Activated CD8-positive, alpha-beta memory T cell treated with anti-CD3 and anti-CD28 coated beads for 24 hours (primary cell): ENCODE measurements at places on chromosomes 13 and 19.

DNA sequence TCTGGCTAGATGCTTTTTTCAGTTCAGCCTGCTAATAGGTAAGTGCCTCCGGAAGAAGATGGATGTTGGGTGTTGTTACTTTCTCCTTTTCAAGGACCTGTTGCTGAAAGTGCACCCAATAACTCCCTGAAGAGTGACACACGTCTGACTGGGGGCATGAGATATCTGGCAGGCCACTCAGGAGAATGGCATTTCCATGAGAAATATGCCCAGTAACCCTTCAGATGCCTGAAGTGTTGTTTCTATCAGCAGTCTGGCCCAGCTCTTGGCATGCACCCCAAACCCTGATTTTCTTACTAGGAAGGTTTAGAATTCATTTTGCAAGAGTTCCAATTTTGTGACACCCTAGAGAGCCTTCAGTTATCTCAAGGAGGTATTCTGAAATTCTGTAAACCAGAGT lies 71.5 kb downstream of the ARHGAP35 start:
- no peak for DNase-seq

- no peak for DNase-seq
Observed at GRCh38 chr13:110338441-110339101, 31.5 kb downstream of the COL4A2 start.

DNA sequence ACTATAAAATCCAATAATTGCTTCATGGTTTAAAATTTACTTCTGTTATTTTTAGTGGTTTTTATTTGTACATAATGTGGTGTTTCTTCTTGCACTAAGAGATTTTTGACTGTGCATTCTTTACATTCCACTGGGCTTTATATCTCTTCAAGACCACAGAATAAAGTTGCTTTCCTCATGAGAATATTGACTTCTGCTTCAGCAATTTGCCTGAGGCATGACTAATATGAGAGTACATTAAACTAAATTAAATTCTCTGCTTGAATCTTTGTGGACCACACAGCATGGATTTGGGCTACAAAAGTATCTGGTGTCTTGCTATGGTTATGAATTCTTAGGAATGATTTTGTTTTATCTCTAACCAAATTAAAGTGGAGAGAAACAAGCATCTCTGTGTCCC lies 1463.4 kb upstream of the PCDH20 start:
- no peak for DNase-seq

GRCh38 chr19:50371914-50372475 lies 4.3 kb upstream of the NR1H2 start:
- no peak for DNase-seq

- DNase-seq, result no peak
Observed at GRCh38 chr19:40565910-40566495, 10.7 kb upstream of the SHKBP1 start.

DNA sequence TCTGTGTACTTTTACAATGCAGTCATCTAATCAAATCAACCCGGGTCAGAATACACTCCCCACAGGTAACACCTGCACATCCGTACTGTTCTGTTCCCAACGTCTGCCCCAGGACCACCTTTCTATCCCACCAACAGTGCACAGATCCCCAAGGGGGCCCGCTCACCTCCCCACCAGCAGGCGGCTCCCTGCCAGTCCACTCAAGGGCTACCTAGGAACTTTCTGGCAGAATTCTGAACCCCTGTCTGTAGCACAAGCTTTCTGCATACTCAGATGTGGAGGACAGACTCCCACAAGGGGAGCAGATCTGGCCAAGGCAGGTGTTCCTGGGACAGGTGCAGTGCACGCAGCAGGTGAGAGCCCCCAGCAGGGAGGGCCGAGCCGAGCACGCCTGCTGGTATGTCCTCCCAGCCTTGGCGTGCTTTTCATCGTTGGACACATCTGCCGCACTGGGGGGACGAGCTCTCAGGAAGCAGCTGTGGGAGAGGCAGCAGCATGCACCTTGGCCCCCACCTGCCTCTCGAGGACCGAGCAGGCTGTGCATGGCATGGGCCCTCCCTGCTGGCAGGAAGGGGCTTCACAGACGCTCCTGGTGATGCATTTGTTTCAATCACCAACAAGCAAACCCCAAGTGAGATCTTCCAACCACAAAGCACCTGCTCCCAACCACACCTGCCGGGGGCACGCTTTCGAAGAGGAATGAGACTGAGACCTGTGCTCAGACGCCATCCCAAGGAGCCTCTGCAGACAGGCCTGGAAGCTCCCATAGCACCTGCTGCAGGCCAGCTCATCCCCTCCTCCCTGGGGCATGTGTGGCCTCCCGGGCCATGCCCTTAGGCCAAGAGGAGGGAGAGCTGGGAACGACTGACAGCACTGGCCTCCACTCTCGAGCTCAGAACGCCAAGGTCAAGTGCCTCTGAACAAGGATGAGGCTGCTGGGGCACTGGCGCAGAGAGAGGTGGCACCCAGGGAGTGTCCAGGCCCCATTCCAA lies 35.9 kb downstream of the RAB20 start:
- no peak for DNase-seq

DNA sequence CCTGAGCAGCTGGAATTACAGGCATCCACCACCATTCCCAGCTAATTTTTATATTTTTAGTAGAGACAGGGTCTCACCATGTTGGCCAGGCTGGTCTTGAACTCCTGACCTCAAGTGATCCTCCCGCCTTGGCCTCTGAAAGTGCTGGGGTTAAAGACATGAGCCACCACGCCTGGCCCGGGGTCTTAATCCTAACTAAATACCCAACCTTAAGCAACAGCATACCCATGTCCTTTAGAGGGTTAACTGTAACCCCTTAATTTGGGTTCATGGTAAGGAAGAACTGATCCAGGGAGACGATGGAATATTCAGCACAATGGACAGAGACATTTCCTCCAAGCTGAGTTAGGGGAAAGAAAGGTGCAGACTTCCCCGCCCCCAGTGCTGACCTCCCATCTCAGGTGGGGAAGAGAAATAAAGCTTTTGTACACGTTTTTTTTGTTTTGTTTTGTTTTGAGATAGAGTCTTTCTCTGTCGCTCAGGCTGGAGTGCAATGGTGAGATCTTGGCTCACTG lies 8.7 kb upstream of the GALP start:
- DNase-seq, result no peak

DNA sequence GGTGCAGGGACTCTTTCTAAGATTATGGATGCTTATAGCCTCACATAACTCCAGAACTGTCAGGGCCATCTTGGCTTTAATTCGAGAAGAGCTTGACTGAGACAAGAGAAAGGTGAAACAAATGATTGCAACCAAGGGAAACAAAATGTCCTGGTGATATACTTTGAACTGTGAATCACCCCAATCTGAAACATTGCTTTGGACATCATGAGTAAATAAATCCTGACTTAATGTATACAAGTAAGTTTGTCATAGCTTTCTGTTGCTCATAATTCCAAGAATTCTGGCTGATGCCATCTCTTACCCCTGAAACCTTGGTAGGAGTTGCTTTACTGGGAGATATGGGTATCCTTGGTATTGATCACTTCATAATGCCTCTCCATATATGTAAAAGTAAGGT lies 5.8 kb upstream of the VWA8 start:
- DNase-seq, result no peak

DNA sequence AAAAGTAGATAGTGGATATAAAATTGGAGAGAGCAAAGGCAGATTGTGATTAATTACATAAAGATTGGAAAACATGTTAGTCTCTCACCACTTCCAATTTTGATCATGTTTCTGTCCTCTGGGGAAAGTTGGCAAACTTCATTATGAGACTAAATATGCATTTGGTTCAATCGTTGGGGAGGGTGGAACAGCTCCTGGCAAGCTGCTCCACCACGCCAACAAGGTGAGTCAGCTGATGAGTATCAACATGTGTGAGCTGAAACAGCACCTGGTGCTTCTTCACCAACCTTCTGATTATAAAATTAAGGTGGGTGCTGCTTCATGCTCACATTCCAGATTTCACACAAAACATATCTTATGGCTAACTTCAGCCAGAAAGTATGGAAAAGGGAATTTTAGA lies 1784.6 kb downstream of the SLITRK5 start:
- no peak for DNase-seq

- DNase-seq, result peak; percentile 98
Observed at GRCh38 chr19:11505032-11505503, 571 bp downstream of the ZNF653 start.

DNA sequence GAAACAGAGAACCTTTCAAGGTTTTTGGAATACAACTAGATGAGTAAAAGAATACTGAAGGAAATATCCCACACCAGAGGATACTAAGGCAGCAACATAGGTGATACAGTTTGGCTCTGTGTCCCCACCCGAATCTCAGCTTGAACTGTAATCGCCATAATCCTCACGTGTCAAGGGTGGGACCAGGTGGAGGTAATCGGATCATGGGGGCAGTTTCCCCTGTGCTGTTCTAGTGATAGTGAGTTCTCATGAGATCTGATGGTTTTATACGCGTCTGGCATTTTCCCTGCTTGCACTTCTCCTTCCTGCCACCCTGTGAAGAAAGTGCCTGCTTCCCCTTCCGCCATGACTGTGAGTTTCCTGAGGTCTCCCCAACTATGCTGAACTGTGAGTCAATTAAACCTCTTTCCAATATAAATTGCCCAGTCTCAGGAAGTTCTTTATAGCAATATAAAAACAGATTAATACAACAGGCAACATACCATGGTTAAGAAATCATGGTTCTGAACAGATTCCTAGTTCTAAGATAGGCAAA lies 97.0 kb downstream of the ABCC4 start:
- DNase-seq, result no peak

DNA sequence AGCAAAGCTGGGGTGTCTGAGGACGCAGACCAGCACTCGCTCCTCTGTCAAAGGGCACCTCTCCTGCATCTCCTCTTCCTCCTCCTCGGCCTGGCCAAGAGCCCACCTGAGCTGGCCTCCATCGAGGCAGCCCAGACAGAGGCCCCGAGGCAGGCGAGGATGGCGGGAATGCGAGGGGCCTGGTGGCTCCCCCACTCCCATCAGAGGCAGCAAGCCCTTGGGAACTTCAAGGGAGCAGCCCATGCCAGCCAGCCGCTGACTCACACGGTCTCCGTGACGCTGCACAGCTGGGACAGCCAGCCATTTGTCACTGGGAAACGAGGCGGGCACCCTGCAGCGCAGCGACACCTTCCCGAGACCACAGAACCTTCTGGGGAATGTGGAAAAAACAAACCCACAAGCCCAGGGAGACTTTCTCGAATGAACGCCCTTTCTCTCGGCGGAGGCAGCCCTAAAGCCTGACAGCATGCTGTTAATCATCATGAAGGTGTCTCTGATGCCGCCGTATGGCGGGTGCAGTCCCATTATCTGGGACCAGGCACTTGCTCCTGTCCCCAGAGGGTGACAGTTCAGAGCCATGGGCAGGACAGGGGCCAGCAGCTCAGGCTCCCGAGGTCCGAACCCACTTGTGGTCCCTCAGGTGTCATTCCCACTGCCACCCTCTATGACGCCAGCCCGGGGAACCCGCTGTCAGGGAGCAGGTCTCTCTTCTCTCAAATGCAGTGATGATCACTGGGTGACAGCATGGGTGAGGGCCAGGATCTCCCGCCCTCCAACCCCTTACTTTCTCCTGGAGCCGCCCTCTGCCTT lies 53.0 kb downstream of the PEPD start:
- DNase-seq, result no peak

- DNase-seq, result no peak
Observed at GRCh38 chr19:31676271-31677004, 327.2 kb upstream of the TSHZ3 start.
